Right renal pelvis (tissue), 4 donors: ENCODE measurements at places on chromosomes 1 and 21.
A peak's percentile ranks its signal among the peaks of the same experiment; 100 is the strongest.

DNA sequence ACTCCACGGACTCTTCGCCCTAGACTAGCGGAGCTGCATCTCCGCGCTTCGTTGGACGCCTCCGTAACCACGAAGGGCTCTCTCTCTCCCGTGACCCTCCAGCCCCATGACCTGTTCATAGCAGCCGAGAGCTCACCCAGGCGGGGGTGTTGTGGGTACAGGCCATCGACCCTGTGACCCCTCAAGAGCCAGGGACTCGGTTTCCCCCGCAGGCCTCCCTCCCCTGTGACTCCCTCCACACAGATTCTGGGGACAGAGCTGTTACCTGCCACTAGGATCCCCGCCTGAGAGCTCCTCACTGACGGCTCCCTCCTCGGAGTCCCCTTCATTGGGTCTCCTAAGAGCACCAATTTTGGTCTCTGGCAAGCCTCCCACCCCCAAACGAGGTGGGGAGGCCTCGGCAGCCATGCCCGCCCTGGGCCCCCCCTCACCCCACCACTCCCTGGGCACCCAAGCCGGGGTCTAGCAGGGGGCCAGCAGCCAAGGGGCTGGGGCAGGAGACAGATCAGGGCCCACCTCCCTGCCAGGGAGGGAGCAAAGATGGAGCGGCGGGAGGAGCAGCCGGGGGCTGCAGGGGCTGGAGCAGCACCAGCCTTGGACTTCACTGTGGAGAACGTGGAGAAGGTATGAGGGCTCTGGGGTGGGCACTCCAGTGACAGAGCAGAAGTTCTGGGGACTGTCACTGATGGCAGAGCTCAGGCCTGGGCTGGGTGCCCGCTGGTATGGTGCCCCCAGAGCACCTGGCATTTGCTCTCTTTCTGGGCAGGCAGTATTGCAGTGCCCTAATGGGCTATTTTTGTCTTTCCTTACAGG lies 517 bp downstream of the IPO13 start:
- DNase-seq = no peak

DNA sequence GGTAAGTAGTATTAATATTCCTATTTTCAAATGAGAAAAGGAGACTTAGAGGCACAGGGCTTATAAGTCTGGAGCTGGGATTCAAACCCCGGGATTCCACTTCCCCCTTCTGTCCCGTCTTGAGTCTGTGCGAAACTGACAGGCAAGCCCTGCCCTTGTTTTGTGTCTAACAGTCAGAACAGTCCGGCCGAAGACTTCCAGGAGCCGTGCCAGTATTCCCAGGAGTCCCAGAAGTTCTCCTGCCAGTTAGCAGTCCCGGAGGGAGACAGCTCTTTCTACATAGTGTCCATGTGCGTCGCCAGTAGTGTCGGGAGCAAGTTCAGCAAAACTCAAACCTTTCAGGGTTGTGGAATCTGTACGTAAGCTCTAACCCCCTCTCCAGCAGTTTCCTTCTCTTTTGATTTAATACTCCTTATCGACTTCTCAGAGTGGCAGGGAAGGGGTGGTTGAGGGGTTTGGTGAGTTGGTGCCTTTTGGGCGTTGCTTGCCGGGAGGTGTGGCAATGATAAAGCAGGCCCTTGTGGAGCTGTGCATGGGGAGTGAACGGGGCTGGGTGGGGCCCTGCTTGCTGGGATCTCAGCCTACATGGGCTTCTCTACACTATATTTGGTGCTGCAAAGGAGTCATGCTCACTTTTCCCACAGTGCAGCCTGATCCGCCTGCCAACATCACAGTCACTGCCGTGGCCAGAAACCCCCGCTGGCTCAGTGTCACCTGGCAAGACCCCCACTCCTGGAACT lies 29.4 kb downstream of the IL6R start:
- no peak for DNase-seq

DNA sequence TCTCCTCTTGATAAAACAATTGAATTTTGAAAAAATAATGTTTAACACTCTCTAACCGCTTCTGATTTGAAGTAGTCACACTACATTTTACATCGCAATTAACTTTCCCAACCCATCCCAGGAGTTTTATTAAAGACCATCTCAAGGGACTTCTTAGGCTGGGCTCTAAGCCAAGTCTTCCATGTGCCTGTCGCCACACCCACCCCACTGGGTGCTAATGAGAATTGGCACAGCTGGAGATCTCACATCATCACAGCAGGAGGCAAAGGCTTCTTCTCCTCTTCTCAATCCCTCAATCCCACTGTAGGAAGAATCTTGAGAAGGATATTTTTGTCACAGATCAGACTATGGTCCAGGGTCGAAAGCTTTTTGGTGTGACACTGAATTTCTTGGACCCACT lies 328.9 kb downstream of the NUF2 start:
- DNase-seq = no peak

GRCh38 chr1:94648225-94649007 lies 106.9 kb upstream of the F3 start:
- peak; percentile 30 for DNase-seq

DNA sequence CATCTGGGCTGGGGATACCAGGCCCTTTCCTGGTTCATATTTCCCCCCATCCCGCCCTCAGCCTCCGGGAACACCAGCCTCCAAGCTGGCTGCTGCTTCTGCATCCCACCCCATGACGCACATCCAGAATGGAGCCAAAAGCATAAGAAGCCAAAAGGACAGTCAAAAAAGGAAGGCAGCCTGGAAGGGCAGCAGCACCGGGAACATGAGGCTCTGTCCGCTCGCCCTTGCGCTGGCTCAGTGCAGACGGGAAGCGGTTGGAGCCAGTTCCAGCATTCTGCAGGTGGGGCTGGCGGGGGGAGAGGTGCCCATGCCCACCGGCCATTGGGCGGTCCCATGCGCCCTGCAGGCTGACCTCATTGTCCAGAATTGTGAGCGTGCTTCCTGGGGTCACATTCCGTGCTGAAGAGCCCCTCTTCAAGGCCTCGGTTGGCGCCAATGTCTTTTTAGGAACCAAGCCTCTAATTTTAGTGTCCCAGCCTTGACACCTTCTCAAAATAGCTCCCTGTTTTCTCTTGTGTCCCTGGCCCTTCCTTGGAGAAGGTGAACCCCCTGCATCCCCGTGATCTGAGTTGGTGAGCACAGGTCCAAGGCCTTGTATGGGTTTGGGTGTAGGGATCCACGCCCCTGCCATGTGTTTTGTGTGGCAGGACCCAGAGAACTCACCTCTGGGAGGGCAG lies 28.4 kb upstream of the NPPB start:
- DNase-seq = no peak

- DNase-seq = no peak
Measured at GRCh38 chr1:11407301-11407994, 71.5 kb upstream of the DISP3 start.
